Urinary bladder (tissue), 4 donors: ENCODE measurements at places on chromosomes 12 and 14.

DNA sequence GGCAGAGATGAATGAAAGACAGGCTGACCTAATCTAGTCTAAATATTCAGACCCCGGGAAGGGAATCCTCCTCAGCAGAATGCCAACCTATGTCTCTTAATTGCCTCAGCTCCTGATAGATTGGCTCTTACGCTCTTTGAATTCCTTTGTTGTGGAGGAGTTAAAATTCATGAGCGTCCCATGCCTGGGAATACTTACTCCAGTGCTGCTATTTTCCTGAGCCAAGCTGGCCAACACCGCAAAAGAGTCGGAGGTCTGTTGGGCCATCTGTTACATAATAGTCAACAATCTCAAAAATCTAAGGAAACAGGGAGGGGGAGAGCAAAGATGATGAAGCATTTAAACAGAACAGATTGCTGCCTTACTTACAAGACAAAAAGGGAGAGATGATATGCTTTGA is 182.8 kb downstream of the ASCL1 start:
- DNase-seq, result no peak

GRCh38 chr14:32224737-32225377 is 21.8 kb upstream of the RNU6-8 start:
- DNase-seq, result no peak

DNA sequence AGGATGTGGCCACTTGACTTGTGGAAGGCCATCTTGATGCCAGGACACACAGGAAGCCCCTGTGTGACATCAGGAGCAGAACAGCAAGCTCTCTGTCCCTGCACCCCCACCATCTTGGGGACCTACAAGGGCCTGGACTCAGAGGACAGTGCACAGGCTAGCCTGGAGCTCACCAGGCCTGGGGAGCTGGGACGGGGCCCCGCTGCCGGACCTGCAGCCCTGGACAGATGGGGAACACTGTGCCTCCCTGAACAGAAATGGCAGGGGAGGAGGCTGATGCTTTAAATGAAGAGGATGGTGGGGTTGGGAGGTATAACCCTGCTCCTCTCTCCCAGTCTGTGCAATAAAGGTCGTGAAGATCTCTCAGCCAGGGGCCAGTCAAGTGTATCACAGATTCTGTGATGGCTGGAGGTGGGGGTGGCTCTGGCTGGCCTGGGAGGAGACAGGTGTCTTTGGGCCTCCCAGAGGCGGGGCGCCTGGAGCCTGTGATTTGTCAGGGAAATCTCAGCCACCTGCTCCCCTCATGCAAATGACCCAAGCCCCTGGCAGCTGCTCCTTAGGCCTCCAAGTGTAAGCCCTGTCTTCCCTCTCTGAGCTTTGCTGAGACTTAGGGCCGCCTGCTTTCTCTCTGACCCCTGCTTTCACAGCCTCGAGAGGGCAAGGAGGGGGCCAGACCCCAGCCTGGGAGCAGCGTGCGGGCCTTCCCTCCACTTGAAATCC is 1.1 kb upstream of the GNB3 start:
- DNase-seq, result no peak

- no peak for DNase-seq
Measured at GRCh38 chr12:12482150-12482761, 80.4 kb downstream of the DUSP16 start.

GRCh38 chr14:93895023-93895604 is 32.0 kb upstream of the FAM181A start:
- no peak for DNase-seq

GRCh38 chr14:92729634-92730358 is 18.6 kb downstream of the LGMN start:
- no peak for DNase-seq

DNA sequence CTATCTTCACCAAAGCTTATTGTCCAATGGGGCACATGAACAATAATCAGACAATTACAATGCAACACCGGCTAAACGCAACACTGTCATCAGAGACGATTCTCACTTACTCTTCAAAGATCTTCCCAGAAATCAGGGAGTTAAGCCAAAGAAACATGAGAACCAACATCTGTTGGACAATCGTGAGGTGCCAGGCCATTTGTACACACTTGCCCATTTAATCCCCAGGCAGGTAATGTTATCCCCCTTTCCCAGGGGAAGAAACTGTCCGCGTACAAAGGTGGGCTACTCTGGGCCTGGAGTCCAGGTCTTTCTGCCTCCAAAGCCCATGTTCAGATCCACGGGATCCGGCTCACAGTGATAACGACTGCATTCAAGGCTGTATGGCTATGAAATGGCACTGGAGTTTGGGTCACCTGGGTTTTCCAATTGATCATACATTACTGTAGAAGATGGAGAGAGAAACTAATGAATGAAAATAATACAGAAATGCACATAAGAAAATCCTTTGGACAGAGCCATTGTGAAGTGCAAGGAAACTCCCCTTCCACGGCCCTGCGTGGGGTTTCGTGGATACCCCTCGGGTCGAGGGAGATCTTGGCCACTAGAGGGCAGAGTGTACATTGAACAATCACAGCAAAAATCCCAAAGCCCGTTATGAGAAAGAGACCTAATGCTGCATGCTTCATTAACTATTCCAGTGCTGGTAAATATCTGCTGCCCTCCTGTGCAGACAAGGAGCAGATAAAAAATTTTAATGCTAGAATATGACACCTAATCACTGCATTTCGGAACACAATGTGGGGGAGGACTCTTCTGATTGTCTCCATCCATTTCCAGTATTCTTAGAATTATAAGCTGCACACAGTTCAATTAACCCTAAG is 111.4 kb downstream of the EGLN3 start:
- no peak for DNase-seq

DNA sequence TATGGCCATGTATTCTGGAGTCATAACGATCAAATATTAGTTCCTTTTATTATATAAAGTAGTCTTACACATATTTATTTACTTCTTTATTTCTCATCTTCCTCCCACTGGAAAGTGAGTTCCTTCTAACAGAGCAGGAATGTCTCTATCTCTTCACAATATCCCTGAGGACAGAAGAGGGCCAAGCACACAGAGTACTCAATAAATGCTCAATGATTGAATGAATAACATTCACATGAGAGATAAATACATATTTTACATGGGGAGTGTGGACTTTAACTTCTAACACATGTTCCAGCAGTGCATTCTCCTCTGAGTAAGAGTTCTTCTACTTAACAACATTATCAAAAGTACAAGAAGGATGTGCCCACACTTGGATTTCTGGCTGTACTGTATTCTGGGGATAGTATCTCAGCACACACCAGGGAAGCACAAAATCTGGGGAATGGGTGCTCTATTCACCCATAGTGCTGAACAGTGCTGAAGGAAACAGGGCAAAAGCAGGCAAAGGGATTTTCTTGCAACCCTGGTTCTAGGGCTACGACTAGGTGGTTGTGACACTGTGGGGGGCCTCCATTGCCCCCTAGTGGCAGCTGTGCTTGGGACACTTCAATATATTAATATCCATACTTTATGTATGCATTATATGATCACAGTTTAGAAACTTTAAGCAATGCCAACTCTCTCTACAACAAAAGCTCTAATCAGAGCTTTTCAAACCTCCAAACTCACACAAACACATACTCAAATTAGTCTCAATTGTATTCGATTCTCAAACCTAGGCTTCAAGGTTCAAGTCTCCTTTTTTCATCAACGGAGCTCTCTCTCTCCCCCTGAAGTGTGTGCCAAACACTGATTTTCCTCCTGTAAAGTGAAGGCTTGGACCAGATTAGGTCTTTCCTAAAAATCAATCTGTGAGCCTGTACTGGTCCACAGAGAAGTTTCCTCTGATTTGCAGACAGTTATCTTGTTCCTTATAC is 115.5 kb downstream of the SLC2A13 start:
- DNase-seq, result no peak

- peak; percentile 72 for DNase-seq
Measured at GRCh38 chr14:75427482-75428229, at the start of gene JDP2. JDP2 (plus strand) TSS chr14:75428022; CDS start chr14:75437921, 9,899 bp downstream.

DNA sequence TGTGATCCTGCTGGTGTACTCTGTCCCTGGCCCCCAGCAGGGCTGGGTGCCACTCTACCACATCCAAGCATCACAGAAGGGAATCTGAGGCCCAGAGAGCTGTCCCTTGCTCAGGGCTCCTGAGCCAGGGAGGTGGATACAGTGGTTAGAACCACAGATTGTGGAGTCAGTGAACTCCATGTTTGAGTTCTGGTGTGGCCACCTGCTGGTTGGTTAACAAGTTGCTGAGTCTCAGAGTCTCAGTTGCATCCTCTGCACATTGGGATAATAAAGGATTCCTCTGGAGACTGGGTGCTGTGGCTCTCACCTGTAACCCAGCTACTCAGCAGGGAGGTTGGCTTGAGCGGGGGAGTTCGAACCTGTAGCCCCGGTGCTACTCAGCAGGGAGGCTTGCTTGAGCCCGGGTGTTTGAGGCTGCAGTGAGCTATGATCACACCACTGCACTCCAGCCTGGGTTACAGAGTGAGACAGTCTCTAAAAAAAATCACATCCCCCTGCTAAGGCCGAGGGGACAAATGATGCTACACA is 39.4 kb downstream of the MVK start:
- no peak for DNase-seq

- DNase-seq, result no peak
Measured at GRCh38 chr14:97388408-97388807, 591.2 kb downstream of the VRK1 start.

DNA sequence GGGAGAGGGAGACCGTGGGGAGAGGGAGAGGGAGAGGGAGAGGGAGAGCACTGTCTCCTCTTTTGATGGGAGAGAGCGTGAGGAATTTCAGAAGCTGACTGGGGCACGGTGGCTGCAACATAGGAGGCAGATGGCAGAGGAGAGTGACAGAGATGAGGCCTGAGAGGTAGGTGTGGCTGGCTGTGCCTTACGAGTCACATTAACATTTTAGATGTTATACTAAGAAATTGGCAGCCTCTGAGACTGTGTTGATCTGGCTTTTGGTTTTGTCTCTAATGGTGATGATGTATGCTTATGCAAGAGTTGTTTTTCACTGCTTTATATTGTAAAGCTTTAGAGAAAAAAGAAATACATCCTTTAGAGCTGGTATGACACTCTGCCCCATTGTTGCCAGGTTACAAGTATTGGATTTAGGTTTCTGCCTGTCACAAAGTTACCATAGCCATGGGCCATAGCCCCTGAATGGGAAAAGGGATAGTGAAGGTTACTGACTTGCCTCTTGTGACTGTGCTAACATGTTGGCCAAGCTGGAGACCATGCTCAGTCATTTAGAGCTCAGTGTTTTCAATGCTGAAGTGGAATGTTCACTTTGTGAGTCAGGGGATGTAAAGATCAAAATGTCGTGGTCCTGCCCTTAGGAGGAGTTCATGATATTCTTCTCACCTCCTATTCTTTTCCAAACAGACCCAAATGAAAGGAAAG is 186.2 kb downstream of the SYNE2 start:
- DNase-seq, result no peak

DNA sequence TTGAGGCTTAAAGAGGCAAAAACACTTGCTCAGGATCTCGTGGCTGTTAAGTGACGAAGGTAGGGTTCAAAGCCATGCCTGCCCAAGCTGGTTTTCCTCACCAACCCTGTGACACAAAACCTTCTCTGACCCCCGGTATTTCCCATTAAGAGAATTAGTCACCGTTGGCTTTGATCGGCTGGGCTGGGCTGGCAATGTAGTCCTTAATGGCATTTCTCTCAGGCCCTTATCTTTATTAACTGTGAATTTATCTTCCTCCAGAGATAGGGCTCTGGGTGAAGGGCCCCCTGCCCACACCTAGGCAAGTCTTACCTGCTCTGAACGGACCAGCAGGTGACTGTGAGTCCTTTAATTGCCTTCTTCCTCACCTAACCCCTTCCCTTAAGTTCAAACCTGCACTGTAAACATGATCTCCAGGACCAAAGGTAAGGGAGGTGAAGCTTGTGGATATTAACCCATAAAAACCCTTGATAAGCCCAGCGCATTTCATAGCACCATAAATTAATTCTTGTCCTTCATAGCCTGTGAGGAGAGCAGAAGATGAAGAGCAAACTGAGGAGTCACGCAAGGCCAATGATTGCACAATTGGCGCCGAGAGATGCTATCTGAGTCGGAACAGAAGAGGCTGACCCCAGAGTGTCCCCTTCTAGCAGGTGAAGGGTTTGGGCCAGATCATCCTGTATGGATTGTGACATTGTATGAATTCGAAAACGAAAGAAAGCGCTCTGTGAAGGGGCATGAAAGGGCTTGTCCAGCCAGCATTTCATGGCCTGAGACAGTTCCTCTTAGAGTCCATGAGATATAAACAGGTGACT is 790.8 kb upstream of the TBX3 start:
- DNase-seq, result no peak

- DNase-seq, result peak; percentile 78
Measured at GRCh38 chr12:94262228-94263010, 114.0 kb downstream of the PLXNC1 start.

- DNase-seq, result no peak
Measured at GRCh38 chr14:56088941-56089340, 29.3 kb upstream of the PELI2 start.

- DNase-seq, result no peak
Measured at GRCh38 chr12:48037267-48037915, 33.1 kb upstream of the COL2A1 start.

- DNase-seq, result no peak
Measured at GRCh38 chr14:55840821-55841220, 260.8 kb downstream of the KTN1 start.

DNA sequence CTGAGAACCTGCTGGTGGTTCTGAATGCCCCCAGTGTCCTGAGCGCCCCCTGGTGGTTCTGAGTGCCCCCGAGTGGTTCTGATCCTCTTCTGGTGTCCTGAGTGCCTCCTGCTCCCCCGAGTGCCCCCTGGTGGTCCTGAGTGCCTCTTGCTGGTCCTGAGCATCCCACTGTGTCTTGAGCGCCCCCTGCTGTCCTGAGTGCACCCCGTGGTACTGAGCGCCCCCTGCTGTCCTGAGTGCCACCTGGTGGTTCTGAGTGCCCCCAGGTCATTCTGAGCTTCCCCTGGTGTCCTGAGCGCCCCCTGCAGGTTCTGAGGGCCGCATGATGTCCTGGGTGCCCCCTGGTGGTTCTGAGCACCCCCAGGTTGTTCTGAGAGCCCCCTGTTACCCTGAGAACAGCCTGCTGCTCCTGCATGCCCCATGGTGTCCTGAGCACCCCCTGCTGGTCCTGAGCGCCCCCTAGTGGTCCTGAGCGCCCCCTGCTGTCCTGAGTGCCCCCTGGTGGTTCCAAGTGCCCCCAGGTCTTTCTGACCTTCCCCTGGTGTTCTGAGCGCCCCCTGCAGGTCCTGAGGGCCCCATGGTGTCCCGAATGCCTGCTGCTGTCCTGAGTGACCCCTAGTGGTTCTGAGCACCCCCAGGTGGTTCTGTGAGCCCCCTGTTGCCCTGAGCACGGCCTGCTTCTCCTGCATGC is 1165.4 kb downstream of the TMEM121 start:
- DNase-seq, result no peak

GRCh38 chr12:67598598-67598997 is 49.9 kb upstream of the DYRK2 start:
- no peak for DNase-seq
